Stimulated activated CD8-positive, alpha-beta memory T cell treated with anti-CD3 and anti-CD28 coated beads, Interleukin-7, amount 100 ng/mL, for 1 hour (primary cell): ENCODE measurements at places on chromosomes 5 and 9.
A peak's percentile ranks its signal among the peaks of the same experiment; 100 is the strongest.

DNA sequence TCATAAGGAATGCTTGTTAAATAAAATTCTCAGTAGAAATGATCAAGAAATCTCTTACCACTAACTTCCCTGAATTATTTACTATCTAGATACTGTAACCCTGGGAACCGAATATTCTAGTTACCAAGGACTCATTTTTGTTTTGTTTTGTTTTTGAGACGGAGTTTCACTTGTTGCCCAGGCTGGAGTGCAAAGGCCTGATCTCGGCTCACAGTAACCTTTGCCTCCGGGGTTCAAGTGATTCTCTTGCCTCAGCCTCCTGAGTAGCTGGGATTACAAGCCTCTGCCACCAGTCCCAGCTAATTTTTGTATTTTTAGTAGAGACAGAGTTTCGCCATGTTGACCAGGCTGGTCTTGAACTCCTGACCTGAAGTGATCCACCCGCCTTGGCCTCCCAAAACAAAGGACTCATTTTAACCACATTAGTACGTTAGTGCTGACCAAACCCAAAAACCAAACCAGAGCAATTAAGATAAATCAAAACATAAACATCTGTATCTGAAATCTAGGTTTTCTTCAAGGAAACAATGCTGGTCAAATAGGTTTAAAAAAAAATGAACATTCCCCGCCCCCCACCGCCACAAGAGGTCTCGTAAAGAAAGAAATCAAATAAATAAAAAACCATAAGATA lies 3.7 kb downstream of the TXN start:
- no peak for DNase-seq

DNA sequence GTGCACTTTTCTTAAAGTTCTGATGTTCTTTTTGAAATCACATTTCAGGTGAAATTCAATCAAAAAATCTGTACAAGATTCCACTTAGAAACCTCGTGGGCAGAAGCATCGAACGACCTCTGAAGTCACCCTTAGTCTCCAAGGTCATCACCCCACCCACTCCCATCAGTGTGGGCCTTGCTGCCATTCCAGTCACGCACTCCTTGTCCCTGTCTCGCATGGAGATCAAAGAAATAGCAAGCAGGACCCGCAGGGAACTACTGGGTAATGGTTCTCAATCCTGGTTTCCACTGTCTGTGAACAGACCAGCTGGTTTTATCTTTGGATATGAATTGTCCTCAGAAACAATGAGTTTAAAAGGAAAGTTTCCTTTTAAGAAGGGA lies 8.1 kb upstream of the SLC2A8 start:
- DNase-seq: no peak

DNA sequence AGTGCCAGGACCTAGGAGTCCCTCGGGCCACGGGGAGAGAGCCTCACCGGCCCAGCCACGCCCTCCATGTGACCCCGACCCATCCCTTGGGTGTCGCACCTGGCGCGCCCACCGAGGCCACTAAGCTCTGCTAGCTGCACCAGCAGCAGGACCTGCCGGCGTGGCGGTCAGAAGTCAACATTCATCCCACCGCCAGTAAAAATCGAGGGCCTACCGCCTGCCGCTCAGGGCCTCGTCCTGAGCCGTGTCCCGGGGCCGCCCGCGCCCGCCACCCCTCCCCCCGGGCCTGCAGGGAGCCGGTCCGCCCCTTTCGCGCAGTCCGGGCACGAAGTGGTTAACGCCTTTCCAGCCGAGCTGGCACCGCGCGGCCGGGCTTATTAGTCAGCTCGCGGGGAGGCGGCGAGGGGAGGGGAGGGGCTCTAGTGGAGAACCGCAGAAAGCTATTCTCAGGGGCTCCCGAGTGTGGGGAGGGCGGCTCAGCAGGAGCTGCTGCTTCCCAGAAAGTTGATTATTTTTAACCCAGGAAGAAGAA lies 124.4 kb downstream of the C9orf50 start:
- DNase-seq: peak; percentile 62

GRCh38 chr5:157245476-157245875 lies 20.4 kb upstream of the CYFIP2 start:
- DNase-seq: no peak

- DNase-seq: no peak
These were observed 60.6 kb downstream of the FBXL17 start for GRCh38 chr5:108321341-108321740.

DNA sequence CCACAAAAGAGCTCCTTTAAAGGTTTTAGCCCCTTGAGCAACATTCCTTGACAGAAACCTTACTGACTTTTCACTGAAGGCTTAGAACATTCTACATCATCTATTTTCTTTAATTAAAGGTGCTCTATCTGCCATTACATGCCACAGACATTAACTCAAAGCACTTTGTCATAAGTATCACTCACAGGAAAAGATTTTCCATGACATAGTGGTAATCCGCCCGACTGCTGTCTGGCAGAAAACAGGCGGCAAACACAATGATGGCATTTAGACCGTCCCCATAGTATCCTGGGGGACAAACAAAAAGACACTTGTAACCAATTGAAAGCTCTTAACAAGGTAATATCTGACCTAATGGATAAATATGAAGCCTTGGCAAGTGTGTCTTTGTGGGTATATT lies 126.2 kb upstream of the PCA3 start:
- no peak for DNase-seq

- DNase-seq: no peak
These were observed 334.4 kb downstream of the CWC27 start for GRCh38 chr5:65102976-65103711.

DNA sequence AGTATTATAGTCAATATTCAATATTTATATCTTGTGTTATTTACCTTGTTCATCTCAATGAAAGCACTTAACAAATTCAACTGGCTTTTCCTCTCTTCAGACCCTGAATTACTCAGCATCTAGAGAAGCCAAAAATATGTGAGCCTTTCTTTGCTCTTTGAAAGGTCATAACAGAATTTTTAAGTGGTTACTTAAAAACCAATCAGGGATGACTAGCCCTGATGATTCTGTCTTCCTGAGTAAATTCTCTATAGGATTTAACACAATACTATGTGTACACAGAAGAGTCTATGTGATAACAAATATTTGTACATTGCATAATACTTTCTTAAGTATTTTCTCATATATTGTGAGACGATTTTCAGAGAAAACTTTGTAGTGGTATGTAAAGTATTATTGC lies 546.3 kb downstream of the MAT2B start:
- no peak for DNase-seq

GRCh38 chr5:171521219-171521633 lies 101.8 kb downstream of the FGF18 start:
- no peak for DNase-seq

- no peak for DNase-seq
These were observed 45.6 kb downstream of the COL15A1 start for GRCh38 chr9:98989036-98990000.

GRCh38 chr5:151642472-151643140 lies 44.1 kb downstream of the SPARC start:
- DNase-seq: no peak

DNA sequence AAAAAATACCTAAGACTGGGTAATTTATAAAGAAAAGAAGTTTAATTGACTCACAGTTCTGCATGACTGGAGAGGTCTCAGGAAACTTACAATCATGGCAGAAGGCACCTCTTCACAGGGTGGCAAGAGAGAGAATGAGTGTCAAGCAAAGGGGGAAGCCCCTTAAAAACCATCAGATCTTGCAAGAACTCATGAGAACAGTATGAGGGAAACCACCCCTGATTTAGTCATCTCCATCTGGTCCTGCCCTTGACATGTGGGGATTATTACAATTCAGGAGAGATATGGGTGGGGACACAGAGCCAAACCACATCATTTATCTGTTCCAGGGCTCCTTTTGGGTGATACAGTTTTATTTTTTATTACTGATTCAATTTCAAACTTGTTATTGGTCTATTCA lies 23.2 kb upstream of the ADAMTS16 start:
- DNase-seq: no peak

DNA sequence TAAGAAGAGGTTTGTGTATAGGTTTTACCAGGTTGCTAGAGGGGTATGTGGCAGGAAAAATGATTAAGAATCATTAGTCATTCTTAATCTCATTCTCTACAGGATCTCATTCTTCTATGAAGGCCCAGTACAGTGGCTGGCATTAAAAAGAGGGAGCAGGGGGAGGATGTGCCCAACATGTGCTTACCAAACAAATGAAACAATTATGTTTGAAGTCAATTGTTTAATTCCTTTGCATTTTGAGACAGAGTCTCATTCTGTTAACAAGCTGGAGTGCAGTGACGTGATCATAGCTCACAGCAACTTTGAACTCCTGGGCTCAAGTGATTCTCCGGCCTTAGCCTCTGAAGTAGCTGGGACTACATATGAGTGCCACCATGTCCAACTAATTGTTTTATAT lies 23.0 kb downstream of the FNIP1 start:
- DNase-seq: no peak

- DNase-seq: no peak
These were observed 11.8 kb downstream of the TBC1D9B start for GRCh38 chr5:179895861-179896260.

GRCh38 chr5:154265197-154265773 lies 74.8 kb downstream of the GALNT10 start:
- DNase-seq: no peak

DNA sequence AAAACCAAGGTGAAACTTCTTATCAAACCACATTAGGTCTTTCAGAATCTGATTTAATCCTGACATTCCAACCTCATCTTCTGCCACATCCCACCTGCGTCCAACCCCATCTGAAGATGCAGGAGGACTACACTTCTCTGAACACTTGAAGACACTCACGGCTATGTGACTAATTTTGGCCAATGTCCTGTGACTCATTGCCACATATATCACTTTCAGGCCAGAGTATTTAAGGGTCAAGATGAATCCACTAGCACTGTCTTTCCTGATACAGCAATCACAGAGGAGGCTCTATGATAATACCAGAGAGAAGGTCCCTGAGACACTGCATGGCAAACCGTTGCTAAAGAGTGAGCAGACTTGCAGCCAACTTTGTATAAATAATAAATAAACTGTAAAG lies 323.4 kb downstream of the NR2F1-AS1 start:
- no peak for DNase-seq

DNA sequence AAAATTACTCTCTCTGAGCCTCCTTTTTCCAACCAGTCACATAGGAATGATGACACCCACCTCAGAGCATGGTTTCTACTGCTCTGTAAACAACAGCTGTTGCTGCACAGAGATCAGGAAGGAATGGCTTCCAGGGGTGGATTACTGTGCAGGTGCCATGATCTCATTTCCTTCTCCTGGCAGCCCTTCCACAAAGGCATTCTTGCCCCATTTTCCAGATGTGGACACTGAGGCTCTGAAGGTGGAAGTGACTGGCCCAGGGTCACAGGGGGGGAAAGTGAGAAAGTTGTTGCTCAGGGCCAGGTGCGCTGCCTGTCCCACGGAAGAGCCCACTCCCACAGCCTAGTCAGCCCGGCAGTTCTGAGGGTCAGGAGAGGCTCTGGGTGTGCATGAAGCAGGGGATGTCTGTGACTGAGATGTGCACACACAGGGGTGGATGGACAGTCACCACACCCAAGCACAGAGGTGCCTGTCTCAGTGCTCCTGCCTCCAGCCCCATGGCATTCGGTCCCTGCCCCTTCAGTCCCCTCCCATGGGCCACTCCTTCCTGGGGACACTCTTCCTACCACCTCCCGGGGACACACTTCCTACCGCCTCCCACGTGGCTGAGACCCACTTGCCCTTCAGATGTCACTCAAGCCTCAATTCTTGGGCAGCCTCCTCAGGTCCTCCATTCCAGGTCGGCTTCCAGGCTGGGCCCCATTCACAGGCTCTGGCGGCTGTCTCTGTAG lies 17.0 kb downstream of the FGFR4 start:
- no peak for DNase-seq

DNA sequence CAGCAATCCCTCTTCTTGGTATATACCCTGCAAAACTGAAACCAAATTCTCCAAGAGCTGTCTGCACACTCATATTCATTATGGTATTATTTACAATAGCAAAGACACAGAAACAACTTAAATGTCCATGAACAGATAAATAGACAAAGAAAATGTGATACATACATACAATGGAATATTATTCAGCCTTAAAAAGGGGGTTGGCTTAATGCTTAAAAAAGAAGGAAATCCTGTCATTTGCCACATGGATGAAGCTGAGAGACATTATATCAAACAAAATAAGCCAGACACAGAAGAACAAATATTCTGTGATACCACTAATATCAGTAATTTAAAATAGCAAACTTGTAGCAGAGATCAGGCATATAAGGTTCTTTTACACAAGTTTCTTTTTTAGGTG lies 46.5 kb upstream of the GAS1 start:
- no peak for DNase-seq

- no peak for DNase-seq
These were observed 19.9 kb downstream of the ABITRAM start for GRCh38 chr9:108953983-108954574.

- no peak for DNase-seq
These were observed 74.8 kb upstream of the PIK3R1 start for GRCh38 chr5:68140763-68141162.

DNA sequence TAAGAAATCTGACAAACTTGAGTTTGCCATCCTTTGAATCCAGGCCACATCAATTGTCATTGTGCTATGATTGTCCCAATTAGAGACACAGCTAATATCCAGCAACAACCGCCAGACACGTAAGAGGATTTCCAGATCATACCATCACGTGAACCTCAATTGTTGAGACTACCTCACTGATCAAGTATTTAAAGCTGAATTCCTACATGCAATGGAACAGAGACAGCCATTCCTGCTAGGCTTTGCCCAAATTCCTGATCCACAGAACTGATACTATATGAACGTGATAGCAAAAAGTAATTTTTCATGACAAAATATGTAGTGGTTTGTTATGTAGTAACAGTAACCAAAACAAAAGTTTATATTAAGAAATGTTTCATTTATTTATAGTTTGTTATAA lies 657.7 kb downstream of the PRR16 start:
- DNase-seq: no peak
